ENCODE measurements at places on chromosomes 4 and X.
A peak's percentile ranks its signal among the peaks of the same experiment; 100 is the strongest.

DNA sequence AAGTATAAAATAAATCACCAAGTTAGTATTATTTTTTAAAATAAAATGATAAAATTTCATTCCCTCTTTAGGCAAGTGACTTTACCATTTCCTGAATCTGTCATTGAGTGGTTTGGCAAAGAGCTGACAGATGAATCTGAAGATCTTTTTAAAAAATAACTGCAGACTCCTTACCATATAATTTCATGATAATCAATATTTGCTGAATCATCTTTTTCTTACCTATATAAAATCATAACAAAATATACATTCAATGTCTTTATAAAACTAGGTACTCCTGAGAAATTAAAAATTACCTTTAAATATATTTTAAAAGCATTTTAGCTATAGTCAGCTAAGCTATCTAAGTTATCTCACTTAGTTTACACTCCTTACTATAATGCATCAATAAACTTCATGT, 17.2 kb downstream of the ANXA10 start:
- DNase-seq, result no peak
- no peaks in the 10 kb centered on the region for H3K27me3 ChIP-seq
- H3K36me3 ChIP-seq, result no peaks in the 10 kb centered on the region
- no peaks in the 10 kb centered on the region for H3K4me1 ChIP-seq

DNA sequence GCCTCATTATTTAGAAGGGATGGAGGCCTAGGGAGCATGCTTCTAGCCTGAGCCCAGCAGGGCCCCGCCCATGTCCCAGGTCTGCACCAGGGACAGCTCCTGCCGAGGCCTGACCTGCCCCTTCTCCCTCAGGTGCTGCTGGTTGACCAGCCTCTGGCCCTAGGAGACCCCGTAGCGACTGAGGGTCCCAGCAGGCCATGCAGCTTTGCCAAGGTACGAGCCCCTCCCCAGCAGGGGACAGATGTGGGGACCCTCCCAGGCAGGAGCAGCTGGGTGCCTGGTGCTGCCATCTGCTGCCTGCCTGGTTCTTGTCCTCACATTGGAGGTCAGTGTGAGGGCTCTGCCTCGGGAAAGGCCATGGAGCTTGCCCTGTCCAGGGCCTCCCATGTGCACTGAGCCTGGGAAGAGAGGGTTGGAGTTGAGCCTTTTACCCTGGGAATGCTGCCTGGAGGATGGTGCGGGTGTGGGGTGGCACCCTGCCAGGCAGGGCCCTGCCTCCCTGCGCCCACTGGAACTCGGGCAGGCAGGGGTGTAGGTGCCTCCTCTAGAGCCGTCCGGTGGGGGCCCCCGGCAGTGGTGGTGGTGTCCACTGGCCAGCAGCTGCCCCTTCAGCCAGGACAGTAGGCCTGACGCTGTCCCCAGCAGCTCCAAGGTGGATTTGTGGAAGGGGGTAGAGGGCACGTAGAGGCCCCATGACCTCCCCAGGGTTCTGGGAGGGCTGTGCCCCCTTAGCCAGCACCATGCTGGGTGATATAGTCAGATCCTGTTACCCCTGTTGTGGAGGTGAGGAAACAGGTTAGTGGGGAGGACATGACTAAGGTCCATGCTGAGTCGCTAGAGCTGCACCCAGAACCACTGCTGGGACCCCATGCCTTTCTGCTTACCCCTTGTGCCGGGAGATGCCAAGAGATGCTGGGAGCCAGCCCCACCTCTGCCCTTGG, 2.2 kb upstream of the MSANTD1 start:
- H3K36me3 ChIP-seq, result no peaks in the 10 kb centered on the region
- no peaks in the 10 kb centered on the region for H3K4me1 ChIP-seq
- no peak overlapping the region for H3K4me3 ChIP-seq
- H3K27me3 ChIP-seq, result no peaks in the 10 kb centered on the region
- DNase-seq, result no peak

DNA sequence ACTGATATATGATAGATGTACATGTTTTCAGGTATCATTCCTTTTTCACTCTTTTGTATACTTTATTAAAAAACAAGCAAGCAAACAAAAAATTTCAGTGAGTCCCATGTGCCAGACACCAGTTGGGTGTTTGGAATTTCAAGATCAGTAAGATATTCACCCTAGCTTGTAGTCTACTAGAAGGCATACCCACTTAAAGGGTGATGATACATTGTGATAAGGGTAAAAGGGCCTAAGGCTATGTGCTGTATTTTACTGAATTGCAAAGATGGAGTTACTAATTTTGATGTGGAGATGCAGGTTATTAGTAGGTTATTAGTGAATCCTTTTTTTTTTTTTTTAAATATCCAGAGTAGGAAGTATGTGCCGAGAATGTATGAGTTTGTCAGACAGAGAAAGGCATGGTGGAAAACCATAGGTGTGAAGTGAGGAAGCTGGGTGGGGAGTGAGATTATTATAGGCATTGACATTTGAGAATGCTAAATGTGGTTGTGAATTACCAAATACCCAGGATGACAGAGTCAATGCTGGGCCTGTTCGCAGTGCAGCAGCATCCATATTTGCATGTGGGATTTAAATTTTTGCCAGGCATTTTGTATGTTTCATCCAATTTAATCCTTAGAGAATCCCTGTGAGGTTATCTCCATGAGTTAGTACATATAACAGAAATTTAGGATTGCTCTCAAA, 10.1 kb downstream of the STIM2 start:
- no peak for DNase-seq
- no peak overlapping the region for H3K27ac ChIP-seq
- no peaks in the 10 kb centered on the region for H3K36me3 ChIP-seq
- no peaks in the 10 kb centered on the region for H3K27me3 ChIP-seq

- H3K27ac ChIP-seq, result no peak overlapping the region
- H3K4me1 ChIP-seq, result no peaks in the 10 kb centered on the region
- H3K4me3 ChIP-seq, result no peak overlapping the region
- no peaks in the 10 kb centered on the region for H3K36me3 ChIP-seq
- no peaks in the 10 kb centered on the region for H3K27me3 ChIP-seq
- no peak for DNase-seq
These were observed 31.5 kb downstream of the CASP3 start for GRCh38 chr4:184617600-184618196.

DNA sequence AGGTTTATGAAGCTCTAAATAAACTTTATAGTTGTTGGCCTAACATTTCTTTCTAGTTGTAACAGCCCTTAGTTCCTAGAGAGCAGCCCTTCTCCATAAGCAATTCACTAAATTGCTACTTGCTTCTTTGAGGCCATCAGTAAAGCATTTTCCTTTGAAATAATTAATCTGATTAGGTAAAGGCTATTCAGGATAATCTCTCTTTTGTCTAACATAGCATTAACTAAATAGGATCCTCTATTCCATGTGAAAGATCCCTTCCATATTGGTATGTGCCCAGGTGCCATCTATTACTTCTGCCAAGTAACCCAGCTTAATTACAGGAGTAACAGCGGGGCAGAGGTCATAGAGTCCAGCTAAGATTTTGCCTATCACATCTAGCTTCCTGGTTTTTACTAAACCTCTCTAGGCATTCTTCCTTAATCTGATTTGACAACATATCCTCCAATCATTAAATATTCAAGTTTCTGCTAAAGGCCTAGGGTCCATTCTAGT, 1408.0 kb downstream of the PCDH18 start:
- no peak for DNase-seq
- H3K4me3 ChIP-seq, result no peak overlapping the region
- H3K36me3 ChIP-seq, result no peaks in the 10 kb centered on the region

- H3K4me3 ChIP-seq, result no peak overlapping the region
- H3K27me3 ChIP-seq, result no peaks in the 10 kb centered on the region
- DNase-seq, result no peak
- H3K4me1 ChIP-seq, result no peaks in the 10 kb centered on the region
These were observed 33.4 kb downstream of the CYTL1 start for GRCh38 chr4:4985844-4986243.

DNA sequence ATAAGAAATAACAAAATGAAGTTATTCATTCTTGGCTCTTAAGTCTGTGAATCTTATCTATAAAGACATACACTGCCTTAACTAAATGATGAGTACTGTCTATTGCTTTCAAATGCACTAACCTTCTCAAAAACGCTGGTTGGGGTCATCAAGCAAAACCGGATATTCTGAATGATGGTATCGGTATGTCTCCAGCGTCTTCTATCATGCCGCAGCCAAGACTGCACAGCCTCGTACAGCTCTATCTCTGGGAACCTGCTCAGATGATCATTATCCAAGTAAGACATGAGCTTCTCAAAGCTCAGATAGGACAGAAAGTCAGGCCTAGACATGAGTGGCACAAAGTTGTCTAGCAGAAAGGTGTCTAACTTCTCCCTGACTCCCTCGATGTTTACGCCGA, 21.1 kb downstream of the KLHL15 start:
- DNase-seq, result no peak
- H3K27me3 ChIP-seq, result no peaks in the 10 kb centered on the region
- H3K36me3 ChIP-seq, result no peaks in the 10 kb centered on the region

DNA sequence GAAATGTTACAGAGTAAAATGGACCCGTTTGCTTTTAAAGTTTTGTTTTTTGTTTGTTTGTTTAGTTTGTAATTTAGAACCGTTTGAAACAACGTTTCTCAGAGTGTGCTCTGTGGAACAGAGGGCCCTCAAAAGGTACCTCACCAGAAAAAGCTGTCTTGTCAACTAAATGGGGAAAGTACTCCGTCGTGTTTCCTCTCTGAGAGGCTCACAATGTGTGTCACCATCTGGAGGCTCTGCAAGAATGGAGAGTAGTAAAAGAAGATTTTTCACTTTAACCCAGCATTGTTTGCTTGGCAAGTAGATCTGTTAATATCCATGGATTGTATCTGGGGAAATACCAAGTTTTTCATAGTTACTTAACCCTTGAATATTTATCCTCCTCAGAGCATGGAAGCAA, 1.5 kb upstream of the ENPEP start:
- DNase-seq, result no peak
- H3K4me3 ChIP-seq, result no peak overlapping the region
- H3K4me1 ChIP-seq, result no peaks in the 10 kb centered on the region

GRCh38 chrX:8204943-8205342, 33.9 kb upstream of the VCX2 start:
- no peak overlapping the region for H3K27ac ChIP-seq
- no peak for DNase-seq
- H3K4me3 ChIP-seq, result no peak overlapping the region
- no peaks in the 10 kb centered on the region for H3K36me3 ChIP-seq

DNA sequence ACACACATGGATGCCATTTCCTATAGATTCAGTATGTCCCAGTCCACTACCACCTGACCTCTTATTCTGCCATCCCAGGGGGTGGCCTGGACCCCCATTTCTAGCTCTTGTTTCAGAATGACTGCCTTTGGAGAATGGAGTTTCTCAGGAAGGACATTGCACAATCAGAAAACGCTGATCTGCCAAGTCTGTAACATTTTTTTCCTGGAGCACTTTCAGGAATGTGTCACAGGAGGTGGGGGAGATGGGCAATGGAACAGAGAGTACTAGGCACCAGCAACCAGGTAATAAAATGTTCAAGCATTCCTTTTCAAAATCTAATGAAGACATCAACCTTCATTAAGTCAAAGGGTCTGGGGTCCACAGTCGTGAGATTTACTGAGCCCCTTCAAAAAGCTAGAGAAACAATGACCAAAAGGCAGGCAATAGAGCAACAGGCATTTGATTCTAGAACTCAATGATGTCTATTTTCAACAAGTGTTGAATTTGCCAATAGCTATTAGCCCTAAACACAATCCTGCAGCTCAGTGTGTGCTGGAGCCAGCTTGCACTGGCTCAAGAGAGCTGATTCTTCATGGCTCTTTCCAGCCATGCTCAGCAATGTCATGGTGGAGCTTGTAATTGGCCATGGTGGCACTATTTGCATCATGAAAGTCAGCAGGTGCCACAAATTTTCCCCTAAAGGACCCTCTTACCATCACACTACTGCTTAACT, 87.1 kb downstream of the KDR start:
- peak overlapping the region; percentile 54 for H3K27ac ChIP-seq
- no peaks in the 10 kb centered on the region for H3K36me3 ChIP-seq
- H3K4me3 ChIP-seq, result no peak overlapping the region
- peak; percentile 66 for DNase-seq
- H3K27me3 ChIP-seq, result no peaks in the 10 kb centered on the region

DNA sequence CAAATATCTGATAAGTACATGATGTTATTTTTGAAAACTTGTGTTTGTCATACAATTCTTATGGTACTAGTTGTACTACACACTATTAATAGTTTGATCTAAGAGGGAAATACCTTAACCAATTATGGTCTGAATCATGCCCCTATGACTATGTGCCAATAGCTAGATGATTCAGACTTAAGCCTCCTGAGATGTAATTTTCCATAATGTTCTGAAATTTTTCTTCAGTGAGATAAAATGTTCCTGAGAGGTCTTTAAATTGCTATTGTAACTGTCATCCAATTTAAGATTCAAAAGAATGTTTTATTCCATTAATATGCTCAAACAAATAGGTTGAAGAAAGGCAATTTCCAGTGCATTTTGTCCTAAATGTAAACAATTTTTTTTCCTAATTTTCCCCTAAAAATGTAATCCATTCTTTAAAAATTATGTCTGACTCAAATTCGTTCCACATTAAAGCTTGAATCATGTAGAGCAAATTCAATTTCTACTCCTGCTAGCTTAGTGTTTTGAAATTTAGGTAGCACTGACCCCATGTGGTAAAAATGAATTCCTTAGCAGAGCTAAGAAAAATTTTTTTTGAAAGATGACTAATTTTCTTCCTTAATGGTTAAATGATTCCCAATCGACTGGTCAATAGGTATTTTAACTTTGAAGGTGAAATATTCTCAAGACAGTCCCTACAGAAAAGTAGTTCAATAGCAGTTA, 49.1 kb downstream of the APOOL start:
- no peak overlapping the region for H3K4me3 ChIP-seq
- no peaks in the 10 kb centered on the region for H3K36me3 ChIP-seq
- H3K4me1 ChIP-seq, result no peaks in the 10 kb centered on the region
- DNase-seq, result no peak

- no peaks in the 10 kb centered on the region for H3K27me3 ChIP-seq
- no peaks in the 10 kb centered on the region for H3K4me1 ChIP-seq
- no peaks in the 10 kb centered on the region for H3K36me3 ChIP-seq
- H3K4me3 ChIP-seq, result no peak overlapping the region
- no peak for DNase-seq
These were observed 29.9 kb upstream of the CXXC4 start for GRCh38 chr4:104524591-104524990.

- H3K4me3 ChIP-seq, result no peak overlapping the region
- H3K4me1 ChIP-seq, result no peaks in the 10 kb centered on the region
- H3K27ac ChIP-seq, result no peak overlapping the region
- no peaks in the 10 kb centered on the region for H3K27me3 ChIP-seq
These were observed 89.0 kb downstream of the LUZP4 start for GRCh38 chrX:115378471-115378870.

DNA sequence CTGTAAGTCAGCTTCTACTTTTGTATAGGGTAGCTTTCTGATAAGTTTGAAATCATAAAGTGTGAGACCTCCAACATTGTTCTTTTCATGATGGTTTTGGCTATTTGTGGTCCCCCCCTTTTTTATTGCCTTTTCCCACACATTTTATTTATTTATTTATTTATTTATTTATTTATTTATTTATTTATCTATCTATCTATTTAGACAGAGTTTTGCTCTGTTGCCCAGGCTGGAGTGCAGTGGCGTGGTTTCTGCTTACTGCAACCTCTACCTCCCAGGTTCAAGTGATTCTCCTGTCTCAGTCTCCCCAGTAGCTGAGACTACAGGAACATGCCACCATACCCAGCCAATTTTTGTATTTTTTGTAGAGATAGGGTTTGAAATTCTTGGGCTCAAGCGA, 9.7 kb upstream of the MTHFD2L start:
- H3K4me1 ChIP-seq, result no peaks in the 10 kb centered on the region
- H3K27ac ChIP-seq, result no peak overlapping the region
- no peaks in the 10 kb centered on the region for H3K36me3 ChIP-seq
- H3K27me3 ChIP-seq, result no peaks in the 10 kb centered on the region
- no peak for DNase-seq

- no peaks in the 10 kb centered on the region for H3K27me3 ChIP-seq
- H3K4me1 ChIP-seq, result no peaks in the 10 kb centered on the region
- H3K27ac ChIP-seq, result no peak overlapping the region
- no peak overlapping the region for H3K4me3 ChIP-seq
- DNase-seq, result no peak
These were observed 677.9 kb upstream of the ADGRL3 start for GRCh38 chr4:60522265-60522664.

All from right atrium auricular region (tissue), 2 donors.